ENCODE measurements at places on chromosomes 2 and 18.

- no peak for DNase-seq
Measured at GRCh38 chr18:57916684-57917083, 113.6 kb upstream of the ATP8B1 start.

DNA sequence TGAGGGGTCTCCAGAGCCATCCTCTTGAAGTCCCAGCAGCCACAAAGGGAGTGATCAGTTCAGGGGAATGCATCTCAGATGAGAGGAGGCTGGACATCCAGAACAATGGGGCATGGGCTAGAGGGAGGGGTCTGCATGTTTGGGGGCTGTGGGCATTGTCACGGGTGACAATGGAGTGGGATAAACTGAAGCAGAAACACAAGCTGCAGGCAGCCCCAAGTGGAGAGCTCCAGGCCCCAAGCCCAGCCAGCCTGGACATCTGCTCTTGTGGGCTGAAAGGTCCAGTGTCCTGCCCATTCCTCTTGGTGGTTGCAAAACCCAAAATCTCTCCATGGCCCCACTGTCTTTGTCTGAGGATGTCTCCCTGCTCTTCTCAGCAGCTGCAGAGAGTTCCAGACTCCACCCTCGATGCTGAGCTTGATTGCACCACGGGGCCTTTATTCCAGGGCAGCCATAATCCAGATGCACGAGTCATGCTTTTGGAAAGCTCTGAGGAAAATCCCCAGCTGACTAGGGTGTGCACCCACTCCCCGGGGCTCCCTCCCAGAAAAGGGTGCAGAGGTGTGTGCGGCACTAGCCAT lies 149.4 kb downstream of the TNS1 start:
- no peak for DNase-seq

- DNase-seq = no peak
Measured at GRCh38 chr2:60054571-60055340, 498.7 kb downstream of the BCL11A start.

- DNase-seq = no peak
Measured at GRCh38 chr2:203830304-203831055, 37.1 kb upstream of the CTLA4 start.

DNA sequence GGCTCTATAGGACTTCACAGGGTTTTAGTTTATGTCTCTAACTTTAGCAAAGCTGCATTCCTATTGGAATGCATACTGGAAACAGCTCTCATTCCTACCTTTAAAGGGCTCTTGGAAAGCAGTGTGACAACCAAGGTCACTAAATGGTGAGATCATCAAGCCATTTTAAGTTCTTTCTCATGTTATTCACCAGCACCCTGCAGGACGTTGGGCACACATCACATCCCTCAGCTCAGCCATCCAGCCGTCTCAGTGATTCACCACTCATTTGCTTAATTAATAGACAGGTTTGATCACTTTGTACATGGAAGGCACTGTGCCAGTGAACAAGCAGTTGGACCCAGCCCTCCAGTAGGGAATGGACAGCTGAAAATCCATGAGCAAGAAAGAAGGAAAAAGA lies 32.2 kb upstream of the RBM44 start:
- no peak for DNase-seq

GRCh38 chr2:135985826-135986393 lies 484 bp upstream of the DARS1 start:
- no peak for DNase-seq

GRCh38 chr18:3213300-3214059 lies 6.3 kb downstream of the MYOM1 start:
- DNase-seq = no peak

DNA sequence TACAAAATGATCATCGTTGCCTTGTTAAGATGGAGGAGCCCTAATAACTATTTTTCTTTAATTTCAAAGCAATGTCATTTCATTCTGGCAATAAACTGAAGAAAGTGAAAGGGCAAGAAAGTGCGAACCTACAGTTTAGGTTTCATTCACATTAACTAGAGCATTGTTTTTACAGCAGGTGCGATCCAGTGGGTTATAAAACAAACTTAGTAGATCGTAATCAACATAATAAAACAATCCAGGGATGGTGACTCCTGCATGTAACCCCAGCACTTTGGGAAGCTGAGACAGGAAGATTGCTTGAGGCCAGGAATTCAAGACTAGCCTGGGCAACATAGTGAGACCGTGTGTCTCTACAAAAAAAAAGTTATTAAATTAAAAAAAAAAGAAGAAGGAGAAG lies 51.1 kb downstream of the AP1S3 start:
- no peak for DNase-seq

DNA sequence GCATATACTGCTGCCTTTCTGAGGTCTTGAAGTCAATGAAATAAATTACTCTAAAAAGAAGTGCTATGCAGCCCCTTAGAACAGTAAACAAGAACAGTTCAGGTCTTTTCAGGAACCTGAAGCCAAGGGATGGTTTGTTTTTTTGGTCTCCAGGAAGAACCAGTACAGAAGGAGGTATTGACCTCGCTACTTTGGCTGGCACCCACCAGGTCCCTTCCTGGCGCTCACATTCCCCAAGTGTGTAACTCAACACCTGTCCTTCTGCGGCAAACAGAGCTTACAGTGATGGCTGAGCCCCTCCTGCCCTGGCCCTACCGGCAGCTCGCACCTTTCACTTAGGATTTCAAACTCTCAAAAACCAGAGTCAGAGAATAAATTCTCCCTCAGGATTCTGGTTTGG lies 51.9 kb downstream of the SETBP1 start:
- no peak for DNase-seq

GRCh38 chr2:121021685-121022084 lies 263.3 kb downstream of the TFCP2L1 start:
- no peak for DNase-seq

DNA sequence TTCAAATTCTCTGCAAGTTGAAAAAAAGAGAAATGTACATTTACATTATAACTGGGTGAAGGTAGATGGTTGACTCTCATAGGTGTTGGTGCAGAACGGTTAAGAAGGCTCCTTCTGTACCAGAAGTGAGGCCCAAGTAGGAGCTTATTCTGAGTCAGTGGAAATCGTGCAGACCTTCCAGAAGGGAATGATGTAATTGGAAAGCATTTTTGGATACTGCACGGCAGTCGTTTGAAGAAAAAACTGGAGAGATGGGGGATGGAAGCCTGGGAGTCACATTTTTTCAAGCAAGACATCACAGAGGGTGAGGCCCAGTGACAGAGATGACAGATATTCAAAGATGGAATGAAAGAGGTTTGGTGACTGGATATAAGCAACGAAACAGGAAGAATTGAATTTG lies 39.4 kb downstream of the HRH4 start:
- no peak for DNase-seq

DNA sequence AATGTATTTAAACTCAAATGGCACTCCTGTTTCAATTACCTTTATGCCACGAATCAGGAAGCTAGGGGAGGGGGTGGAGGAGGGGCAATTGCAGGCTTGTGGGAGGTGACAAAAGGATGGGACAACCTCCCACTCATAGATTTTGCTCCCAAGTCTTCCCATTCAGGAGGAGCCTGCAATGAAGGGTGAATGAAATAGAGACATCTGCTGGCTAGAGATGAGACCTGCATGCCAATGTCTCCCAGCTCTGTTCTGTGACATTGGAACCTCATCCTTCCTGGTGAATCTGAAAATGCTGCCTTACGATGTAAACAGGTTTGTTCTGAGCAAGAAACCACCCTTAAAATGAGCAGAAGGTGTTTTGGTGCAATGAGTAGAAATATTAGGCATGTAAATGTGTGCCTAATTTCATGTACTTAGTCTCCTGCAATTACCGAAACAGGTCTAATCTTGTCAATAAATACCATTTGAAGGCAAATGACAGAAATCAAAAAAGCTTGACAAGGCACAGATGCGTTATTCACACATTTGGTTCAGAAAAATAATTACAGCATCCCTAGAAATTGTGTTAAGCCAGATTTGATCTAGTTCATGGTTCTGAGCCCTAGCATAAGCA lies 2.7 kb upstream of the PID1 start:
- no peak for DNase-seq

DNA sequence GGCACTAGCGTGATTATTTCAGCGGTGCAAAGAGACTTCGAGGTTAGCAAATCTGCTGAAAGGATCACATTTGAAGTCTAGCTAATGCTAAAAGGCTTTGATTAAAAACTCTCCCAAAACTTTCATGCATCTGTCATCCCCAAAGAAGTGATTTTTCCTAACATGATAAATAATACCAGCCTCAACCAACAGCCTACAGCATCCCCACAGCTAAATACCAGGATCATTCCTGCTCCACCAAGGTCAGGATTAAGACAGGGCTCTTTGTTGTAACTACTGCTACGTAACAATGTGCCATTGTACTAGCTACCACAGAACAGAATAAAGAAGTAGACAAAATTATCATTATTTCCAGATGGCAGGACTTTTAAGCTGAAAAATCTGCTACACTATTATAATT lies 1.6 kb downstream of the OR6B3 start:
- no peak for DNase-seq

- DNase-seq = no peak
Measured at GRCh38 chr2:181546086-181546485, 88.9 kb downstream of the ITGA4 start.

GRCh38 chr18:28588884-28589549 lies 412.1 kb upstream of the CDH2 start:
- DNase-seq = no peak

DNA sequence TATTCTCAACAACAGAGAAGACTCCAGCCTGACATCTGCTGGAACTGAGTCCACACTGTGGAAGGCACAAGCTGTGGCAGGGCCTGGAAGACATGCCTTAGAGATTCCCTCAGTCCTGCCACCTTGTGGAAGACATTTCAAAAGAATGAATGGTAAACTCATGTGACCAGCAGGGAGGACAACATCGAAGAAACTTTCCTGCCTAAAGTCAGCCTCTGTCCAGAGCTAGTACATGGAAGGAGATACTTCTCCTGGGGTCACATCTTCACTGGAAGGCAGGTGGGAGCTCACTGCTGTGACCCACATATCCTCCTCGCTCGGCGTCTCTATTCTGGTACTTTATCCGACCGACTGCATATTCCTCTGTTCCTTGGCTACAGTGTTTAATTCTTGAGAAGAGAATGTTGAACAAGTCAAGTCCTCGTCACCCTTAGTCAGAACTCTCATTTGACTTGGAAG lies 59.5 kb downstream of the PUM2 start:
- DNase-seq = no peak

- no peak for DNase-seq
Measured at GRCh38 chr2:151363709-151364108, 6.3 kb downstream of the TNFAIP6 start.

DNA sequence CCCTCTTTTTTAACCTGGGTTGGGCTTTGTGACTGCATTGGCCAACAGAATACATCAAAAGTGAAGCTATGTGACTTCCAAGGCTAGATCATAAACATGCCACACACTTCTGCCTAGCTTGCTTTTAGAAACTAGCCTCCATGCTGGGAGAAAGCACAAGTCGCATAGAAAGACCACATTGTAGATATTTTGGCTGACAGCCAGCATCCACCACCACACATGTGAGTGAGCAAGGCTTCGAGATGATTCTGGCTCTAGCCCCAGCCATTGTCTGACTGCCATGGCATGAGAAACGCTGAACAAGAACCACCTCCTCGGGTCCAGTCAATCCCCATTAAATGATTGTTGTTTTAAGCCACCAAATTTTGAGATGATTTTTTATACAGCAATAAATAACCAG lies 66.8 kb upstream of the STPG4 start:
- DNase-seq = no peak

GRCh38 chr2:213416832-213417231 lies 132.6 kb downstream of the SPAG16 start:
- no peak for DNase-seq

DNA sequence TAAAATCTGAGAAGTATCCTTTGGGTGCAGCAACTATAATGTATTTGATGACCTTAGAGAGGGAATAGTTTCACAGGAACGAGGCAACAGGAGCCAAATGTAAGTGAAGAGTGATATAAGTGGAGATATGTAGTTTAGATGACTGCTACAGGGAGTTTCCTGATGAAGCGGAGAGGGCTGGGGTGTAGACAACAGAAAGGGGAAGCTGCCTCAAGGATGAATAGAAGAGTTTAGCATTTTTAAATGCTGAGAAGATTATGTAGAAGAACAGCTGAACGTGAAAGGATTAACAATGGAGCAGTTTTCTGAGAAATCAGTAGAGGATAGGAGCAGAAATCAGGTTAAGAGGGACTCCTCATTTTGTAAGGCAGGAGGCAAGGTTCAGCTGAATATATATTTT lies 133.3 kb downstream of the LCLAT1 start:
- no peak for DNase-seq

- no peak for DNase-seq
Measured at GRCh38 chr2:27314709-27315108, 6.5 kb upstream of the UCN start.

GRCh38 chr2:226818930-226819329 lies 16.9 kb upstream of the RHBDD1 start:
- no peak for DNase-seq

DNA sequence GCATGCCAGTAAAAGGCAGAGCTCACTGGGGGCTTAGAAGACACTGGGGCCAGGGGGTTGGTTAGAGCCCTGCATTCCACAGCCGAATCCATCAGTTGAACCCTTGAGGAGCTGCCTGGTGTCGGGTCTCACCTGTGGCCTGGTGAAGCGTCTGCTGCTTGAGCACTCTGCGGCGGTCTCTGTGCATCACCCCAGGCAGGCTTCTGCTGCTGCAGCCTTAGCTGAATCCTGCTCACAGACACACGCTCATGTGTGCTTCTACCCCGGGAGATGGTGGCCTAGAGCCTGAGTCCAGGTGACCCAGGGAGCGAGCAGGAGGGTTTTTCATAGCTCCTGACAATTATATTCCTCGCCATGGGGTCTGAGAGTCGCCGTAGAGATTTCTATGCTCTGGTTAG lies 192.1 kb downstream of the MGAT5 start:
- DNase-seq = no peak

DNA sequence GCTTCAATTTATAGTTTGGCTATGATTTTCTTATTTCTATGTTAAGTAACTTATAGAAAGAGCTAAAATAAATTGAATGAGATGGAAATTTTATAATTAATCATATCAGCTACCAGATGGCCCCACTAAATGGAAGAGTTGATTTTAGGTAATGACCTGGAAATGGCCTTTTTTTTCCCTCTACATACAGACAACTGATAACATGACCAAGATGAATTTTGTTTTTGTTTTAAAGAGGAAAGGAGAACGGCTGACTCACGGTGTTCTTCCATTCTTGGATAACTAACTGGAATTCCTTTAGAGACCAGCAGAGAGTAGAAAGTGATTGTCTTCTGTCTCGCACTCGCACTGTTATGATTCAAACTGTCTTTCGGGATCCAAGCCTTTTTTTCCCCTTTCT lies 91.0 kb downstream of the TMEM185B start:
- no peak for DNase-seq

DNA sequence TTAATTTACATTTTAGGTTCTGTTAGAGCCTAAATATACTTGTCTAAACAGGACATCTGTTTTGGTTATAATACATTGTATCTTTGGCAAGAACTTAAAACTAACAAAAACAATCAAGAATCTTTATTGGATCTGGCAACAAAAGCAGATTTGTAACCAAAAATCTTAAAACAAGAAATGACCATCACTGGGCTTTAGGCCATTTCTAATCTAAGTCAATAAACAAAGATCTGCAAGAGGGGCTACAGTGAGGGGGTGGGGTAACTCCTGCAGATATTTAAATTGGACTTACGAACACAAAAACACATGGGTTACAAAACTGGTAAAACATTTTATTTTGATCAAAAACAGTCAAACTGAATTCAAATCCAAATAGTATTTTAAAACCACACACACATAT lies 77.3 kb downstream of the SRBD1 start:
- DNase-seq = no peak

All from thoracic aorta (tissue), 2 donors.